Osteoblast (primary cell): ENCODE measurements at places on chromosomes 1 and 21. TPM values are rescaled to one million over a fixed set of nuclear protein-coding genes. Genes with fewer than 3 reads are reported as not detected.

DNA sequence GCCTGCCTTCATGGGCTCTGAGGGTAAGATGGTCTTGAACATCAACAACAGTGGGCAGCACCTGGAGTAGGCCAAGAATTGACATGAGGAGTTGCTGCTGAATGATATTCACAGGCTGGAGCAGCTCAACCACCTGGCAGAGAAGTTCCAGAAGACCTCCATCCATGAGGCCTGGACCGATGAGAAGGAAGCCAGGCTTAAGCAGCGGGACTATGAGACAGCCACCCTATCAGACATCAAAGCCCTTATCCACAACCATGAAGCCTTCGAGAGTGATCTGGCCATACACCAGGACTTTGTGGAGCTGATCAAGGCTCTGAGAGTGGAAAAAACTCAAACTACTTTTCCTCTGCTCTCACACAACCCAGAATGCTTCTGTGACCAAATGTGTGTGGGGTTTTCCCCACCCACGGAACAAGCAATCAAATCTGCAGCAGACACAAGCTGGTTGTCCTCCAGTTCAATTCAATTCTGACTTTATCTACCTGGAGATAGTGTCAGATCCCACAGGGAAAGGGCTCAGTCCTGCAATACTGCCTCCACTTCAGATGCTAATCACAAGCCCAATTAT, 12.1 kb upstream of the EPHA10 start:
- H3K36me3 ChIP-seq: no peaks in the 10 kb centered on the region
- no peak for DNase-seq

GRCh38 chr1:1141911-1142250, 26.0 kb upstream of the C1orf159 start:
- no peaks in the 10 kb centered on the region for H3K4me1 ChIP-seq
- no peaks in the 10 kb centered on the region for H3K27me3 ChIP-seq
- no peaks in the 10 kb centered on the region for H3K36me3 ChIP-seq
- no peak overlapping the region for H3K27ac ChIP-seq

GRCh38 chr1:110364221-110364620, 25.0 kb downstream of the RBM15 start:
- H3K36me3 ChIP-seq: peaks cover 13% of the 10 kb centered on the region
- H3K27ac ChIP-seq: no peak overlapping the region
- no peak overlapping the region for H3K4me3 ChIP-seq
- no peaks in the 10 kb centered on the region for H3K27me3 ChIP-seq

GRCh38 chr1:37544530-37544929, 9.6 kb downstream of the SNIP1 start:
- no peaks in the 10 kb centered on the region for H3K27me3 ChIP-seq
- H3K4me1 ChIP-seq: peaks cover 5% of the 10 kb centered on the region
- H3K36me3 ChIP-seq: peaks cover 43% of the 10 kb centered on the region
- DNase-seq: no peak
- no peak overlapping the region for H3K27ac ChIP-seq

DNA sequence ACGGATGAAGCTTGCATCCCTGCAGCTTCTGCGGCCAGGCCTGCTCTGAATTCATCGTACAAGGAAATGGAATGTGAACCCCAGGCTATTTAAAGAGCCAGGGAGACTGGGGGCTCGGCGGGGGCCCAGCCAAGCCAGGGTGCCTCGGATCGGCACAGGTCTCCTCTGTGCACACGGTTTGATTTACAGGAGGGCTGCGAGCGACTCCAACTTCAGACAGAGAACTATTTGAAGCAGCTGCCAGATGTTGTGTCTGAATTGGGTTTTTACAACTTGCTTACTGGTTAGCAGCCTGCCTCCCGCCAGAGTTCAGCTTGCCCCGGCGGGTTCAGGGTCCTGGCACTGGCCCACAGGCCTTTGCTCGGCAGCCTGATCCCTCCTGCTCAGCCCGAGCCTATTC, 83.2 kb downstream of the SPSB1 start:
- H3K4me3 ChIP-seq: no peak overlapping the region
- DNase-seq: no peak
- peaks cover 11% of the 10 kb centered on the region for H3K4me1 ChIP-seq
- no peaks in the 10 kb centered on the region for H3K27me3 ChIP-seq
- H3K27ac ChIP-seq: no peak overlapping the region

DNA sequence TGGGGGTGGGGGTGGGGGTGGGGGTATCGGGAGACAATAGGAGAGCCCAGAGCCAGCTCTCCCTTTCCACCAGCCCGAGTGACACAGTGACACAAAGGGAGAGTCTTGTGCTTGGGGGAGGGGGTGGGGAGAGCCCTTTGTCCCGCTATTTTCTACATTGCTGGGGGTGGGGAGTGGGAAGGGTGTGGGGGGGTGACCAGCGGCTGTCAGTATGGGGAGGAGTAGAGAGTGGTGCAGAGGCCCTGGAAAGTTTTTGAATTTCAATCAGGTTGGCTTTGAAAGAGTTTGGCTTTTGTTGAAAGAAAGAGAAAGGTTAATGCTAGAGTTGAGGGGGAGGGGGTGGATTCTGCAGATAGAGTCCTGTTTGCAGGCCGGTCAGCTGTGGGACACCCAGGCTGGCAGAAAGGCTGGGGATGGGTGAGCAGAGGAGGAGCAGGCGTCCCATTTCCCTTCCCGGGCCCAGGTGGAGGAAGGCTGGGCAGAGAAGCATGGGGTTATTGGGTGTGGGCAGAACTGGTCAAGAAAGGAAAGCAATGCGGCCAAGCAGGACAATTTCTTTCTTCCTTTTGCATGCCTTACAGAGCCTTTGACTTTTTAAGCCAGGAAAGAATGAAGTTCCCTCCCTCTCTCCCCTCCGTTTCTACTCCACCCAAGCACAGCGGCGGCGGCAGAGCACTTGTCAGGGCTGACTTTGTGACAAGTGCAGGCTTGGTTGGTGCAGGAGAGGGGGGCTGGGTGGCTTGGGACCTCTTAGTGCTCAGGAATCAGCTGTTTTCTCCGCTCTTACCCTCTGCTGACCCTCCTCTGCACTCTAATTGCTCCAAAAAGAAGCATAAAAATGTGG, 96.2 kb downstream of the RNF220 start:
- no peak overlapping the region for H3K4me3 ChIP-seq
- no peak overlapping the region for H3K27ac ChIP-seq
- no peaks in the 10 kb centered on the region for H3K4me1 ChIP-seq

- no peaks in the 10 kb centered on the region for H3K36me3 ChIP-seq
- no peaks in the 10 kb centered on the region for H3K27me3 ChIP-seq
- H3K4me3 ChIP-seq: no peak overlapping the region
- H3K27ac ChIP-seq: no peak overlapping the region
Observed at GRCh38 chr1:219833214-219833815, 95.0 kb downstream of the SLC30A10 start.

GRCh38 chr1:14270821-14271220, 327.7 kb upstream of the KAZN start:
- H3K27ac ChIP-seq: no peak overlapping the region
- H3K36me3 ChIP-seq: no peaks in the 10 kb centered on the region
- no peak overlapping the region for H3K4me3 ChIP-seq
- no peaks in the 10 kb centered on the region for H3K4me1 ChIP-seq
- no peaks in the 10 kb centered on the region for H3K27me3 ChIP-seq
- DNase-seq: no peak

DNA sequence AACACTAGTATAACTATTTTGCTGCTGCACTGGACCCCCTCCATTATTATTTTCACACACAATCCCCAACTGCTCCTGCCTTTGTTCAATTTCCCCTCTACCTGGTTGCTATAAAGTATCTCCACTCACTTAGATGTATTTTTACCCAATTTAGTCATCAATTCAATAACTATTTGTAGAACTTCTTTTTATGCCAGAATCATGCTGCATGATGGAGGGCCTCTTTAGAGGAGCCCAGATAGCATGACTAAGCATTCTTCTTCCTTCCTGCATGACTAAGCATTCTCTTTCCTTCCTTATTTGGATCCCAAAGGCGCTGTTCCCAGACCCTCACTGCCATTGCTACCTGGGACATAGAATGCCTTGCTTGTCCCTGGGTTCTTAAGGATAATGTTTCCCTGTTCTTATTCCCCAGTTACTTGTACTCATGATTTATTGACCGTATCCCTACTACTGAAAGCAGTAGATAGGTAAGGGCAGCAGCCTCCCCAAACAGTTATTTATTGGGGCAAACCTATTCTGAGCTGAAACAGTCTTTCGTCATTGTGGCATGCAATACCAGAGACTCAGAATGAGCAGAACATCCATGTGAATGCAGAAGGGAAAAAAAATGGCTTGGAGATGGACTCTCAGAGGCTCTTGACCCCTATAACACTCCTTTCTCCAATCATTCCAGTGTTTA, 89.3 kb upstream of the AKT3 start:
- DNase-seq: no peak
- H3K27me3 ChIP-seq: no peaks in the 10 kb centered on the region
- H3K36me3 ChIP-seq: no peaks in the 10 kb centered on the region
- no peak overlapping the region for H3K27ac ChIP-seq

- H3K4me3 ChIP-seq: no peak overlapping the region
- DNase-seq: no peak
- H3K27me3 ChIP-seq: no peaks in the 10 kb centered on the region
- no peaks in the 10 kb centered on the region for H3K4me1 ChIP-seq
- no peak overlapping the region for H3K27ac ChIP-seq
Observed at GRCh38 chr1:105585791-105586190, 1470.7 kb upstream of the PRMT6 start.

- peaks cover 43% of the 10 kb centered on the region for H3K4me1 ChIP-seq
- no peaks in the 10 kb centered on the region for H3K27me3 ChIP-seq
- no peak overlapping the region for H3K27ac ChIP-seq
- no peak for DNase-seq
- H3K4me3 ChIP-seq: no peak overlapping the region
Observed at GRCh38 chr1:198276241-198276640, 119.4 kb downstream of the NEK7 start.

GRCh38 chr1:234611847-234612351, 1.9 kb upstream of the IRF2BP2 start:
- no peaks in the 10 kb centered on the region for H3K27me3 ChIP-seq
- peak overlapping the region; percentile 98 for H3K27ac ChIP-seq
- no peak for DNase-seq
- peak overlapping the region; percentile 41 for H3K4me3 ChIP-seq

DNA sequence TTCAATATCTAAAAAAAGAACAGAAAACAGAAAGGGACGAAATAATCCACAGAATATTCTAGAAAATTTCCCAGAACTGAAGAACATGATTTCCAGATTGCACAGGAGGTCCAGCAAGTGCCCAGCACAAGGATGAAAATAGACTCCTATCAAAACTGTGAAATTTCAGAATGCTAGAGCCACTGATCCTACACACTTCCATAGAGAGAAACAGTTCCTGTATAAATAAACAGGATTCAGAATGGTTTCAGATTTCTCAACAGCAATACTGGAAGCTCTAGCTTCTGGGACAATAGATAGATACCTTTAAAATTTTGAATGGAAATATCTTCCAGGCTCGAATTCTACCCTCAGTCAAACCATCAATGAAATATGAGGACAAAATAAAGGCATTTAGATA, 4.6 kb downstream of the TARBP1 start:
- H3K36me3 ChIP-seq: no peaks in the 10 kb centered on the region
- no peak for DNase-seq
- no peak overlapping the region for H3K4me3 ChIP-seq
- no peak overlapping the region for H3K27ac ChIP-seq

GRCh38 chr21:20330652-20331051, 667.6 kb upstream of the NCAM2 start:
- no peaks in the 10 kb centered on the region for H3K27me3 ChIP-seq
- H3K4me3 ChIP-seq: no peak overlapping the region
- H3K36me3 ChIP-seq: no peaks in the 10 kb centered on the region
- no peaks in the 10 kb centered on the region for H3K4me1 ChIP-seq

GRCh38 chr21:36097427-36098181, 27.8 kb downstream of the CBR1 start:
- H3K27me3 ChIP-seq: peaks cover 12% of the 10 kb centered on the region
- no peaks in the 10 kb centered on the region for H3K36me3 ChIP-seq
- H3K4me1 ChIP-seq: no peaks in the 10 kb centered on the region
- no peak overlapping the region for H3K27ac ChIP-seq

GRCh38 chr1:29539971-29540370, 303.6 kb downstream of the PTPRU start:
- DNase-seq: no peak
- no peaks in the 10 kb centered on the region for H3K4me1 ChIP-seq
- H3K27ac ChIP-seq: no peak overlapping the region

- H3K4me1 ChIP-seq: peaks cover 13% of the 10 kb centered on the region
- no peak for DNase-seq
- H3K27ac ChIP-seq: no peak overlapping the region
- peak overlapping the region; percentile 88 for H3K4me3 ChIP-seq
- H3K27me3 ChIP-seq: peaks cover 4% of the 10 kb centered on the region
Observed at GRCh38 chr1:23867542-23867894, 572 bp downstream of the FUCA1 start.

DNA sequence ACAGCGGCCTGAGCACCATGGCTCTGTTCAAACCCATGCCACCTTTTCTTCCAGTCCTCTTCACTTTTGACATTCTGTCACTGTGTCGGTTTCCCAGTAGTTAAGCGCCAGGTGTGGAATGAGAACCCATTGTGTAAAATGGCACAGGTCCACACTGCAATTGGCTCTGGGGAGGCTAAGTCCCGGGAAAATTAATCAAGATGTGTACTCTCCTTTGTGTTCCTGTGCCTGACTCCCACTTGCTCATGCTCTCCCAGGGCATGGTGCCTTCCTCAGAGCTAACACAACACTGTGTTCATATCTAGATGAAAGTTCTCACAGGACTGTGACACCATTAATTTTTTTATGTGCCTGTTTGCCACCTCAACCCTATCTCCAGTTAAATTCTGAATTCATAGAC, 59.0 kb upstream of the BTG3 start:
- no peak overlapping the region for H3K27ac ChIP-seq
- H3K4me1 ChIP-seq: no peaks in the 10 kb centered on the region
- DNase-seq: no peak
- no peaks in the 10 kb centered on the region for H3K36me3 ChIP-seq

DNA sequence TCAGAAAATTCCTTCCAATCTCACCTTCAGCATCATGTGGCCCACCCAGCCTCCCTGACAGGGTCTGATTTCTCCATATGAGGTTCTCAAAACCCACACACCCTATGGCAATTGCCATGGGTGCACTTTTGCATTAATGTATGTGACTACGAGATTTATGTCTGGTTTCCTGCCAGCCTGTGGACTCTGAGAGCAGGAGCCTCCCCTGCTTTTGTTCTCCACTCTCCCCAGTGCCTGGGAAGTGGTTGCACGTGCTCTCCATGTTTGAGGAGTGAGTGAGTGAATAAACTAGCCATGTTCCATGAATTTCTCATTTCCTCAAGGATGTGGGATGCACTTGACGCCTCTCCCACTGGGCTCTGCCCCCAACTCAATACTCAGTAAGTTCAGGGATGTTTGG, 91.2 kb downstream of the ACTL8 start:
- peak; percentile 83 for DNase-seq
- no peak overlapping the region for H3K27ac ChIP-seq
- no peaks in the 10 kb centered on the region for H3K4me1 ChIP-seq
- H3K4me3 ChIP-seq: no peak overlapping the region
- H3K36me3 ChIP-seq: no peaks in the 10 kb centered on the region

The POLR3C gene
- 54.3 and 63.1 TPM in 2 replicates for total RNA-seq

The LCE4A gene
- not detected in 2 replicates for total RNA-seq

The IL12RB2 gene
- not detected in 2 replicates for total RNA-seq

The E2F2 gene
- total RNA-seq: under 0.01 and 0.29 TPM in 2 replicates

The MACO1 gene
- 33.9 and 35.5 TPM in 2 replicates for total RNA-seq

The OPTC gene
- not detected in 2 replicates for total RNA-seq

The CTH gene
- total RNA-seq: 11.2 and 13.8 TPM in 2 replicates

The S100A12 gene
- not detected in 2 replicates for total RNA-seq

The RSPH1 gene
- total RNA-seq: 0.29 TPM in 1 of 2 replicates, not detected in the other
